H1 (cell line): ENCODE measurements at places on chromosomes 16 and 17.

- no peak for DNase-seq
Measured at GRCh38 chr16:54526916-54527315, 240.3 kb upstream of the IRX3 start.

- DNase-seq = no peak
Measured at GRCh38 chr17:19747829-19748806, at the start of gene ALDH3A1. Gene ALDH3A1, minus strand, starts transcription at chr17:19748298. Its CDS starts 3,169 bp downstream, at chr17:19745129.

GRCh38 chr16:58855291-58855863 is 121.3 kb upstream of the GOT2 start:
- no peak for DNase-seq

GRCh38 chr17:75822119-75822799 is 21.9 kb downstream of the UNC13D start:
- DNase-seq = no peak

DNA sequence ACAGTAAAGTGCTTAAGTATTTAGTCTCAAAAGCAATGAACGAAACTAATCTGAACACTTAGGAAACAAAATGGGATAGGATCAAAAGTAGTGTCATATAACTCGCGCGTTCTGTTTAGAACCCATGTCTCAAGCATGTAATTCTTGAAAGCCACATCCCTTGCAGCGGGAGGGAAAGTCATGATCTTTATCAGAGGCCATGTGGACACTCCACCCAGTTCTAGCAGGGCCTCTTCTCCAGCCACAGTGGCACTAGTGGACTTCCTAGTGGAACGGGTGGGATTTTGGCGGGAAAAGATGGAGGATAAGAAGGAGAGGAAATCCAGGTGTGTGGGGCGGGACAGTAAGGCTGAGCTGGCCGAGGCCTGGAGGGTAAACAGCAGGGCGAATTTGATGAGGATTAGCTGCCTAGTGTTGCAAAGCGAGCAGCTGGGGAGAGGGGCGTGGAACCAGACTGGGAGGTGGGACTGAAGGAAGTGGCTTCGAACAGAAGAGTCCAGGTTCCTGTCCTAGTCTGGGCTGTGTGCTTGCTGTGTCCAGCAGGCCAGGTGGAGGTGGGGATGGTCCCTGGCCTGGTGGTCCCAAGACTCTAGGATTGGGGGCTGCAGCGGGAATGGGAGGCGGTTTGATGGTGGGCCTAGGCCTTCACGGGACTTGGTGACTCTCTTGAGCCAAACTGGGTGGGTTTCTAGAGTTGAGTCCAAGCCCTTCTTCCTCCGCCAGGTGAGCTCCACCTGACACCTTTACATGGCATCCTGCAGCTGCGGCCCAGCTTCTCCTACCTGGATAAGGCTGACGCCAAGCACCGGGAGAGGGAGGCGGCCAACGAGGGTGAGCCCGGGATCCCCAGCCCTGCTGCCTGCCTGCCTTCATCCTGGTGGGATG is 15.9 kb downstream of the POLR3E start:
- no peak for DNase-seq

GRCh38 chr16:13307255-13307654 is 405.9 kb downstream of the SHISA9 start:
- no peak for DNase-seq
